Fibroblast of villous mesenchyme (primary cell): ENCODE measurements at places on chromosomes 16 and 17. TPM values are rescaled to one million over a fixed set of nuclear protein-coding genes. Genes with fewer than 3 reads are reported as not detected.

Gene KRTAP2-3
- 0.32 TPM in 1 of 2 replicates, not detected in the other for total RNA-seq

GRCh38 chr16:14958970-14959369, 15.9 kb upstream of the PDXDC1 start:
- peak; percentile 13 for DNase-seq

- DNase-seq, result no peak
These were observed 158.1 kb upstream of the CIBAR2 start for GRCh38 chr16:85270374-85270773.

DNA sequence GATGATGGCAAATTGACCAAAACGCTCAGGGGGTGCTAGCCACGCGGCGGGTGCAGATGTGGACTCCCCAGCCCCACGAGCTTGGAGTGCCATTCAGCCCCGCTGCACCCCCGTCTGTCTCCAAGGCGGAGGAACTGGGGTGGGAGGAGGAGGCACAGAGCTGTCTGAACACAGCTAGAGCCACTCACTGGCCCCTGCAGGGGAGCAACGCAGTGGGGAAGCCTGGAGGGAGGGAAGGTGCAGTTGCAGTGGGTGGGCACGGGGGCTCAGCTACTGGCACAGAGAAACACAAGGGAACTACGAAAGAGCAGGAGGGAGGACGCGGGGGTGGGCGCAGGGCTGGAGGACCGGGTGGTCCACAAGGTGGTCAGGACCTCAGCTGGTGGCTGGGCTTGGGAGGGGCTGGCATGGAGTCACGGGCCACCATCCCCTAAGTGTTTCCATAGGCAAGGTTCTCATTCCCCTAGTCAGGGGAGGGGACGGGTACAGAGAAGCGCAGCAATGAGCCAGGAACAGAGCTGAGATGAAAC, 46.3 kb upstream of the CDR2 start:
- DNase-seq, result no peak

- peak; percentile 80 for DNase-seq
These were observed 34.4 kb downstream of the WWP2 start for GRCh38 chr16:69796285-69797118.

DNA sequence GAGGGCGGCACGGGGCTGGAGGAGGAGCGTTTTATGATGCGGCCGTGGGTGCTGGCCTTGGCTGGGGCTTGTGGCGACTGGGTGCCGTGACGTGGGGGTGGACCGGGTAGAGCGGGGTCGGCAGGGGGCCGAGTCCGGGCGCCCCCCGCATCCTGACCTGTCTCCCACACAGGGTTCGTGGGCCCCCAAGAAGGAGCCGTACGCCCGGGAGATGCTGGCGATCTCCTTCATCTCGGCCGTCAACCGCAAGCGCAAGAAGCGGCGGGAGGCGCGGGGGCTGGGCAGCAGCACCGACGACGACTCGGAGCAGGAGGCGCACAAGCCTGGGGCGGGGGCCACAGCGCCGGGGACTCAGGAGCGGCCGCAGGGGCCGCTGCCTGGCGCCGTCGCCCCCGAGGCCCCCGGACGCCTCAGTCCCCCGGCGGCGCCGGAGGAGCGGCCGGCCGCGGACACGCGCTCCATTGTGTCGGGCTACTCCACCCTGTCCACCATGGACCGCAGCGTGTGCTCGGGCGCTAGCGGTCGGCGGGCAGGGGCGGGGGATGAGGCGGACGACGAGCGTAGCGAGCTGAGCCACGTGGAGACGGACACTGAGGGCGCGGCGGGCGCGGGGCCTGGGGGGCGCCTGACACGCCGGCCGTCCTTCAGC, 81.6 kb downstream of the ARHGAP23 start:
- no peak for DNase-seq
